NCI-H1417 treated with DMSO at 0.1 percent for 48 hours (cell line): ENCODE measurements at places on chromosomes 13 and 19.

DNA sequence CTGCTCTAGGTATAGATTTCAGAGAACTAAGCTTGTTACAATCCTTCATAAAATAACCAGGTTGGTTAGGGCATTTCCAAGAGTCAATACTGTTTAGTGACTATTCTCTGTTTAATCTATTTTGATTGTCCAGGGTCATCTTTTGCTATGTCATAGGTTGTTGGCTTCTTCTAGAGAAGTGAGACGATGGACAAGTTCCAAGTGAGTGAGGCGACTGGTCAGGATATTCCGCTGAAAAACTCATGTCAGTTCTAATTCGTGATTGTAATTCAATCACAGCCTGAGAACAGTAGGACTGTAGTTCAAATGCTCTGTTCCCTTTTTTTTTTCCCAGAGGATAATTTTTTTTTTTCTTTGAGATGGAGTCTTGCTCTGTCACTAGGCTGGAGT is 15.8 kb upstream of the ALOX5AP start:
- DNase-seq = no peak

DNA sequence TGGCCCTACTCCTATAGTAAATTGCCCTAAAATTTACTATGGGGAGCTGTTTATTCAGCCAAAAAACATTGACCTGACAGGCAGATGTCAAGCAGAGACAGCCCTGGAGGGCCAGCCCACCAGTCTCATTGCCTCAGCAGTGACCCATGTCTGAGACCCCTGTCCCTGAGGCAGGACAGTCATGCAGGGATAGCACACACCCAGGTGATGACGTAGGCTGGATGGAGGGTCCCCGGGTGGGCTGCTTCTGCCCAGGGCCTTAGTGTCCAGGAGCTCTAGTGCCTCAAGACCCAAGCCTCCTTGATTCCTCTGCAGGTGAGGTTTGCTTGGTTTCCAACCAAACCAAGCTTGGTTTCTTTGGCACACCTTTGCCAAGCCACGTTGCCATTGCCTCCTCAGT is 72.1 kb downstream of the HSPH1 start:
- DNase-seq = no peak

DNA sequence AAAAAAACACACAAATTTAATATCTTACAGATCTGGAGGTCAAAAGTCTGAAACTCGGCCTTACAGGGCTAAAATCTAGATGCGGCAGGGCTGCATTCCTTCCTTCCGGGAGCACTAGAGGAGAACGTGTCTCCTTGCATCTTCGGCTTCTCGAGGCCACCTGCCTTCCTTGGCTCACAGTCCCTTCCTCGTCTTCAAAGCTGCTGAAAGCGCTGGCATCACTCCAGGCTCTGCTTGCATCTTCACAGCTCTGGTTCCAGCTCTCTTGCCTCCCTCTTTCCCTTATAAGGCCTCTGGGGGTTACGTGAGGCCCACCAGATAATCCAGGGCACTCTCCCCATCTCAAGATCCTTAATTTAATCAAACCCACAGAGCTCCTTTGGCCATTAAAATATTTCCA is 10.5 kb downstream of the XRCC1 start:
- no peak for DNase-seq

DNA sequence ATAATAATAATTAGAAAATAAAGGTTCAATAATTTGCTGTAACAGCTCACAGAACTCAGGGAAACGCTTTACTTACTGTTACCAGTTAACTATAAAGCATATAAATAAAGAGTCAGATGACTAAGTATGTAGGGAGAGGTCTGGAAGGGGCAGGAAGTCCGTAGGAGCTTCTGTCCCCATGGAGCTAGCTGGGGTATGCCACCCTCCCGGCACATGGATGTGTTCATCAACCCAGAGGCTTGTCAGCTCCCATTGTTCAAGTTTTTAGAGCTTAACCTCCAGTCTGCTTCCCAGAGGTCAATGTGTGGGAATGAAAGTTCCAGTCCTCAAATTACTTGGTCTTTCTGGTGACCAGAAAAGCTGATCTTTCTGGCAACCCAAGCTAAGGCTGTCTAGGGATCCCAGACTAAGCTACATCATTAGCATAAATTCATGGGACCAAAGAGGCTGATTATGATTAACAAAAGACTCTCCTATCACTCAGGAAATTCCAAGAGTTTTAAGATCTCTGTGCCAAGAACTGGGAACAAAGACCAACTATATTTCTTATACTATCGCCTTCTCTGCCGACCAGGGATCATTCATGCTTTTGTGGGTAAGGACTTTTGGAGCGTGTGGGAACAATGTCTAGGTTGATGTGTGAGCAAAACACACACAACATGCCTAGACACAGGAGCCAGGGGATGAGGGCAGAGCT is 31.7 kb upstream of the ZNF507 start:
- no peak for DNase-seq

GRCh38 chr13:106612688-106613087 is 44.8 kb upstream of the ARGLU1 start:
- DNase-seq = no peak

GRCh38 chr13:65497265-65497664 is 1732.9 kb downstream of the PCDH9 start:
- no peak for DNase-seq

- no peak for DNase-seq
Measured at GRCh38 chr19:793806-794205, 3.4 kb upstream of the PTBP1 start.

GRCh38 chr13:24864579-24864978 is 100.6 kb downstream of the RNF17 start:
- DNase-seq = no peak

DNA sequence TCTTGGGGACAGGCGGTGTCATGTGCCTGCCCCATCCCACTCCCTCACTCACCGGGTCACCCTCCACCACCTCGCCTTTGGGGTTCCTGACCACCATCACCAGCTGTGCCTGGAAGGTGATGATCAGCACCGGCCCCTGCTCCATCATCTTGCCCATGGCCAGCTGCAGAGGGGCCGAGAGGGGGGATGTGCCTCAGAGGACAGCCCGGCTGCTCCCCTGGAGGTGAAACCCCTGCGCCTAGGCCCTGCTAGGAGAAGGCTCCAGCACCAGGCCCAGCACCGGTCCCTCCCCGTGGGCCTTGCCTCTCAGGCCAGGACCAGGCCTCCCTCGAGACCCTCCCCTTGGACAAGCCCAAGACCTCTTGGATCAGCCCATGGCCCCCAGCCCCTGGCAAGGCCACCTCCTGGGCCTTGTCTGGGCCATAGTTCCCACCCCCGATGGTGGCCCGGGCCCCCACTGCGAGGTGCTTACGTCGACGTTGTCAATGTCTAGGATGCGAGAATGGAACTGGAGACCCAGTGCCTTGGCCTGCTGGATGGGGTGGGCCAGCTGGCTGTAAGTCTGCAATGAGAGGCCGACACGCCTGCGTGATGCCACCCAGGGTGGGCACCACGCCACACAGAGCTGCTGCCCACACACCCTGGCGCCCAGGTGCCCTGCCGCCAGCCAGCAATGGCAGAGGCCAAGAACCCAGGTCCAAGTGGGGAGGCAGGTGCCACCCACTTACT is 1.8 kb upstream of the CTXN1 start:
- no peak for DNase-seq

GRCh38 chr13:47005756-47006414 is 109.0 kb upstream of the HTR2A start:
- no peak for DNase-seq

GRCh38 chr19:55649268-55650125 is 1.5 kb downstream of the CCDC106 start:
- DNase-seq = no peak
